ENCODE measurements at places on chromosomes 12 and 14. TPM values are rescaled to one million over a fixed set of nuclear protein-coding genes. Genes with fewer than 3 reads are reported as not detected.

DNA sequence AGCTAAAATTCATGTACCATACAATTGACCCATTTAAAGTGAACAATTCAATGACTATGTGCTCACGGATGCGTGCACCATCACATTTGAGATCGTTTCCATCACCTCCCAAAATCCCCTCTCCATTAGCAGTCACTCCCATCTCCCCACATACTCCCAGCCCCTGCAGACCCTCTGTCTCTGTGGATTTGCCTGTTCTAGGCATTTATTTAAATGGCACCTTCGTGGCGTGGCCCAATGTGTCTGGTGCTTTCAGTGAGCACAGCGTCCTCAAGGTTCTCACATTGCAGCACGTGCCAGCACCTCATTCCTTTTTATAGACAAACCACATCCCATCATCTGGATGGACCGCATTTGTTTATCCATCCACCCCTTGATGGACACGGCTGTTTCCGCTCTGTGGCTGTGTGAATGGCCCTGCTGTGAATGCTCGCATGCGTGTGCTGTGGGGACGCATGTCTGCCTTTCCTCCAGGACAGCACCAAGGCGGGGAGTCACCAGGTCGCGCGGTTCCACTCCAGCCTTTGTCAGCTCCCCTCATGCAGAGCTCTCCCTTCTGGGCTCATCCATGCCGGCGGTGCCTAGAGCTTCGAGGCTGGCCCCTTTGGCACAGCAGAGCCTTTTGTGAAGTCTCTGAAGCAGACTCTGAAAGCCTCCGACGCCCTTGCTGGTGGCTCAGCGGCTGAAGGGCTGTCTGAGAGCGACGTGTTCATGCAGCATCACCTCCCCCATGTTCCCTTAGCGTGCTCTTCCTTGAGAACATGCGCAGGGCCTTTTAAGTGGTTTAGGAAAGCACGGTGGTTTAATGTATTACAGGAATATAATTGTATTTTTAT lies 184.4 kb downstream of the KIF26A start:
- no peak for DNase-seq
- H3K4me3 ChIP-seq: no peak overlapping the region
- no peak overlapping the region for H3K27ac ChIP-seq
- no peaks in the 10 kb centered on the region for H3K4me1 ChIP-seq
- H3K36me3 ChIP-seq: no peaks in the 10 kb centered on the region
- H3K27me3 ChIP-seq: no peaks in the 10 kb centered on the region

SLCO1B3 gene
- polyA plus RNA-seq: not detected

DNA sequence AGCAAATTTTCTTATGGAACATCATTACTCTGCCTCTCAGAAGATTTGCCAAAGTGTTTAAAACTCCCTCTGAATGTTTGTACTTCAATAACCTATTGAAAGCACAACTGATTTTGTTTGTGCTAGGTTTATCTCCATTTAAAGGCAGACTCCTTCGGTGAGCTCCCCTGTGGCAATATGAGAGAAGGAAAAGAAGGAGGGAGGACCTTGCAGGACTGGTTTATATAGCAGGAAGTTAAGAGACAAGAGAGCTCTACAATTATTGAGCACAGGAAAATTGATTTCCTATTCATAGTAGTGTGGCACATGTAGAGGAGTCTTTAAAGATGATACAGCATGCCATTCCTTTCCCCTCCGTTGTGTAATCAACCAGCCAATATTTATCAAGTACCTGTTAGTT lies 75.5 kb downstream of the PDE3A start:
- H3K27ac ChIP-seq: no peak overlapping the region
- H3K4me1 ChIP-seq: no peaks in the 10 kb centered on the region
- no peaks in the 10 kb centered on the region for H3K27me3 ChIP-seq
- DNase-seq: no peak
- H3K4me3 ChIP-seq: no peak overlapping the region

DNA sequence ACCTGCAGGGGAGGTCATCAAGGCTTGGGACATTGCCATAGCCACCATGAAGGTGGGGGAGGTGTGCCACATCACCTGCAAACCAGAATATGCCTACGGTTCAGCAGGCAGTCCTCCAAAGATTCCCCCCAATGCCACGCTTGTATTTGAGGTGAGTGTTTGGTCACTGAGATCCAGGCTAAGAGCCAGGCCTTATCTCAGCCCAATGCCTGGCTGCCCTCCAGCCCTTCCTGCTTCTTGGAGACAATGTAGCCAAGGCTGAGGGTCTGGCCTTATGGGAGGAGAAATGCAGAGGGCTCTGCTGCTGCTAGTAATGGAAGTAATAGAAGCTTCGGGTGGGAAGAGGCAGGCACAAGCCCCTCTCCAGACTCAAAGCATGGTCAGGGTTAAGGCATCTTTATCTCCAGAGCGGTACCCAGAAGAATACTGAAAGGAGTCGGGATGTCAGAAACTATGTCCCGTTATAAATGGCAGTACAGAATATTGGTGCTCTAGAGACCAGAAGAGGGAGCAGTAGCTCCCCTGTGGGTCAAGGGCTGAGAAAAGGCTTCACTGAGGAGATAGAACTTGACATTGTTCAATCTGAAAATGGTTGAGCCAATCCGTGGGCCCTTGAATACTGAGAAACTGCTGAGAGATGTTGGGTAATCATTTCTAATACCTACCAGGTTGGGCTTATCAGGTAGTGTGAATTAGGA lies 3.1 kb downstream of the FKBP4 start:
- peaks cover 23% of the 10 kb centered on the region for H3K4me1 ChIP-seq
- H3K27me3 ChIP-seq: peaks cover 3% of the 10 kb centered on the region
- peak; percentile 83 for DNase-seq
- H3K4me3 ChIP-seq: no peak overlapping the region
- H3K36me3 ChIP-seq: peaks cover 34% of the 10 kb centered on the region

PAX9 gene
- 0.48 TPM for polyA plus RNA-seq

GRCh38 chr12:3071107-3071506 lies 6.1 kb upstream of the TSPAN9 start:
- peaks cover 3% of the 10 kb centered on the region for H3K27me3 ChIP-seq
- H3K4me1 ChIP-seq: peaks cover 5% of the 10 kb centered on the region
- H3K27ac ChIP-seq: no peak overlapping the region
- no peak overlapping the region for H3K4me3 ChIP-seq
- no peaks in the 10 kb centered on the region for H3K36me3 ChIP-seq

JPH4 gene
- not detected for polyA plus RNA-seq

- DNase-seq: peak; percentile 23
- H3K4me3 ChIP-seq: no peak overlapping the region
- no peaks in the 10 kb centered on the region for H3K27me3 ChIP-seq
- peaks cover 31% of the 10 kb centered on the region for H3K4me1 ChIP-seq
- H3K36me3 ChIP-seq: no peaks in the 10 kb centered on the region
These were observed 255.8 kb upstream of the HMGA2 start for GRCh38 chr12:65568517-65568916.

CORO1C gene
- polyA plus RNA-seq: 150 TPM

GRCh38 chr14:68506645-68507419 lies 286.0 kb downstream of the ZFP36L1 start:
- peaks cover 4% of the 10 kb centered on the region for H3K4me1 ChIP-seq
- H3K4me3 ChIP-seq: no peak overlapping the region
- H3K27me3 ChIP-seq: no peaks in the 10 kb centered on the region
- no peaks in the 10 kb centered on the region for H3K36me3 ChIP-seq

STXBP6 gene
- polyA plus RNA-seq: 0.06 TPM

GRCh38 chr14:51682411-51682810 lies 30.7 kb downstream of the FRMD6 start:
- H3K27me3 ChIP-seq: no peaks in the 10 kb centered on the region
- no peak overlapping the region for H3K4me3 ChIP-seq
- no peak for DNase-seq
- no peaks in the 10 kb centered on the region for H3K36me3 ChIP-seq
- H3K4me1 ChIP-seq: no peaks in the 10 kb centered on the region
- no peak overlapping the region for H3K27ac ChIP-seq

GRCh38 chr12:26233631-26234030 lies 38.3 kb downstream of the SSPN start:
- DNase-seq: no peak
- no peaks in the 10 kb centered on the region for H3K27me3 ChIP-seq
- H3K4me3 ChIP-seq: no peak overlapping the region
- no peaks in the 10 kb centered on the region for H3K4me1 ChIP-seq
- no peak overlapping the region for H3K27ac ChIP-seq

GRCh38 chr14:55201219-55202101 lies 10.1 kb upstream of the DLGAP5 start:
- H3K4me3 ChIP-seq: no peak overlapping the region
- no peaks in the 10 kb centered on the region for H3K27me3 ChIP-seq
- H3K36me3 ChIP-seq: no peaks in the 10 kb centered on the region

DNA sequence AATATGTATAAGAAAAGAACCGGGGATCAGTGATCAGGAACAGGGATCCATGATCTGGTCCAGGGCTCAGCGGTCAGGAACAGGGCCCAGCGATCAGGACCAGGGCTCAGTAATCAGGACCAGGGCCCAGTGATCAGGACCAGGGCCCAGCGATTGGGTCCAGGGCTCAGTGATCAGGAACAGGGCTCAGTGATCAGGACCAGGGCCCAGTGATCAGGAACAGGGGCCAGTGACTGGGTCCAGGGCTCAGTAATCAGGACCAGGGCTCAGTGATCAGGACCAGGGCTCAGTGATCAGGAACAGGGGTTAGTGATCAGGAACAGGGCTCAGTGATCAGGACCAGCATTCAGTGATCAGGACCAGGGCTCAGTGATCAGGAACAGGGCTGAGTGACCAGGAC lies 56.3 kb downstream of the TMEM121 start:
- H3K4me3 ChIP-seq: no peak overlapping the region
- no peaks in the 10 kb centered on the region for H3K4me1 ChIP-seq
- H3K27me3 ChIP-seq: no peaks in the 10 kb centered on the region
- H3K27ac ChIP-seq: no peak overlapping the region

- no peaks in the 10 kb centered on the region for H3K27me3 ChIP-seq
- peaks cover 3% of the 10 kb centered on the region for H3K36me3 ChIP-seq
- DNase-seq: no peak
- H3K4me1 ChIP-seq: peaks cover 9% of the 10 kb centered on the region
- H3K27ac ChIP-seq: no peak overlapping the region
These were observed 21.8 kb downstream of the PLEKHA5 start for GRCh38 chr12:19151298-19151697.

INSM2 gene
- polyA plus RNA-seq: not detected

- no peak overlapping the region for H3K4me3 ChIP-seq
- no peak overlapping the region for H3K27ac ChIP-seq
- no peaks in the 10 kb centered on the region for H3K27me3 ChIP-seq
- H3K36me3 ChIP-seq: no peaks in the 10 kb centered on the region
These were observed 75.6 kb downstream of the MED13L start for GRCh38 chr12:116201908-116202307.

DNA sequence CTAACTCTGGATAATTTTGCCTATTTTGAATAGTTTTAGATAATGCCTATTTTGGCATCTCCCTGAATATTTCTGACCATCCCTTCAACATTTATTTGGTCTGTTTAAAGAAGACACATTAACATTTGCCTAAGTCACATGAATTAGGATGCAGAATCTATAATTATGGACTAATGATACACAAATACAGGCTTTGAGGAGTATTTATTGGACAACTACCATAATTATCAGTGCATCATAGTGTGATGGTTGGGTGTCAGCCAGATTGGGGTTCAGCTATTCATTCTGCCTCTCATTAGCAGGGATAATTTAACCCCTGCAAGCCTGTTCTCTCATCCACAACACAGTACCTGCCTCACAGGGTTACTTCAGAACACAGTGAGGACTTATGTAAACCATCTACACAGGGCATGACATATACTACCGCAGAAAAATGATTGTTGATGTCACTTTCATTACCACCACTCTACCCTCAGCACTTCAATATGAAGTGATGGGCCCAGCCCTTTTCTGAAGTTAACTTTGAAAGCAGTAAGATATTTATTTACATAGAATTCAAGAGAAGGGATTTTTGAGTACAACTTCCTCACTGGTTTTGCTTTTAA lies 14.4 kb downstream of the PRKCH start:
- H3K4me1 ChIP-seq: peaks cover 60% of the 10 kb centered on the region
- no peak overlapping the region for H3K4me3 ChIP-seq
- no peaks in the 10 kb centered on the region for H3K27me3 ChIP-seq
- H3K36me3 ChIP-seq: no peaks in the 10 kb centered on the region

TC2N gene
- polyA plus RNA-seq: 0.08 TPM

DNA sequence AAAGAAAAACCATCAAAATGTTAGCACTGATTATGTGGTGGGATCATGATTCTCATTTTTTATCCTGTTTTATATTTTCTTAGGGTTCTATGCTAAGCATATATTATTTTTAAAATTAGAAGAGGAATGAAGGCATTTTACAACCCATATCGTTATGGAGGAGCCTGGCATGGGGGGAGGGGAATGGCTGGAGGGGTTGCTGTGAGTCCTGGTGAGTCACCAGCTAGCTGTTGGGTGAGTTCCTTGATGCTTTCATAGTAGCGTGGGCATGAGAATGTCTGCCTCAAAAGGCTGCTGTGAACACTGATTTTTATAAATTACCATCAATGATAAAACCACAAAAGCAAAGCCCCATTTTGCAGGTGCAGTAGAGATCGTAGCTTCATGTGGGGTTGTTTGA lies 46.9 kb downstream of the C14orf132 start:
- H3K36me3 ChIP-seq: no peaks in the 10 kb centered on the region
- DNase-seq: no peak
- H3K27me3 ChIP-seq: no peaks in the 10 kb centered on the region
- no peak overlapping the region for H3K27ac ChIP-seq
- H3K4me1 ChIP-seq: no peaks in the 10 kb centered on the region

TEDC1 gene
- 16.8 TPM for polyA plus RNA-seq

DNA sequence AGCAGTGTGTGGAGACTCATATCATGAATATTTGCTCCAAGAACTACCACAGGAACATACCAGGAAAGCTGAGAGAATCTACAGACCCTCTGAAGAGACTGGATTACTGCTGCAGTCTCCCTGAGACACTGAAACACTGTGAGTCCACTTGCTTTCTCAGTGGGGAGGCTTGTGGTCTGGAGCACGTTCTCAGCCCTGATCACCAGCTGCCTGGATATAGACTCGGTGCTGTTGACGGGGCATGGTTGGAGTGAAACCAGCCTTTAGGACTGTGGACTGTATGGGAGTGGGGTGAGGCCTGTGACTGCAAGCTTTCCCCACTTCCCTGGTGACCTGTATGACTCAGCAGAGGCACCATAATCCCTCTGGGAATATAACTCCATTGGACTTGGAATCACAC lies 525.8 kb upstream of the FBXO33 start:
- H3K4me1 ChIP-seq: no peaks in the 10 kb centered on the region
- H3K27me3 ChIP-seq: no peaks in the 10 kb centered on the region
- H3K36me3 ChIP-seq: no peaks in the 10 kb centered on the region

DNA sequence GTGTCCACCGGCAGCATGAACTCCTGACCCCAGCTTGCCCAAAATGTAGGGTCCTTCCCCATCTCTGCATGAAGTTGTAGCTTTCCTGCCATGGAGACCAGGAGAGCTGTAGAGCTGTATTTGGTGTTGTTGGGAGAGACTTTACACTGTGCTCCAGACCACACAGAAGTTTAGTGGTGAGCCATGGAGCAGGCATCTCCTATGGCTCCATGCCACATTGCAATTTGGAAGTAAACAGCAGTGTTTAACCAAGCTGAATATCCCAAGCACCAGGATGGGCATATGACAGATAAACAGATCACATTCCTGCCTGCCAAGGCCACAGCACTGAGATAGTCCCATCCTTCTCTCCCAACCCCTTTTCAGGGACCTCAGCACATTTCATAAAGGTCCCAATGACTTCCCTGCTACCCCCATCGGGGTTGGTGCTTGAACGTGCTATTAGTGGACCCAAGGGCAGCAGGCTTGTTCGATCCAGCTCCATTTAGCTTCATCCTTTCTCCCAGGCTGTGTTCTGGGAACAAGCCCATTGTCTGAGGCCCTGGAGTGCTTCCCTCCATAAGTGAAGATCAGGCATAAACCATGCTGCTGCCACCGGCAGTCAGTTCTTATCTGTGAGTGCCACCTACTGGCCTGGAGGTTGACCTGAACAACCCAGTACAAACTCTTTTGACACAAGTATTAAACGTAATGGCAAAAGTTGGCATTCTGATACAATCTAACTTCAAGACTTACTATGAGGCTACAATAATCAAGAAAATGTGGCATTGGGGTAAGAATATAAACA lies 172.3 kb upstream of the ATXN7L3B start:
- H3K4me1 ChIP-seq: no peaks in the 10 kb centered on the region
- no peak overlapping the region for H3K27ac ChIP-seq
- peak; percentile 57 for DNase-seq

LRP1-AS gene
- not detected for polyA plus RNA-seq
